Upper lobe of right lung (tissue), 1 donor: ENCODE measurements at places on chromosomes 1 and 21. TPM values are rescaled to one million over a fixed set of nuclear protein-coding genes. Genes with fewer than 3 reads are reported as not detected.
A peak's percentile ranks its signal among the peaks of the same experiment; 100 is the strongest.

Gene HFM1
- 0.64 TPM for total RNA-seq

Gene IQGAP3
- 1.3 TPM for total RNA-seq

Gene CLEC20A
- total RNA-seq, result not detected

Gene VSIG8
- total RNA-seq, result not detected

Gene RNF115
- total RNA-seq, result 15.8 TPM

Gene PGLYRP4
- not detected for total RNA-seq

Gene TBX19
- total RNA-seq, result 3.5 TPM

Gene LEPROT
- total RNA-seq, result 107 TPM

Gene GBP2
- total RNA-seq, result 40.8 TPM

GRCh38 chr1:232904566-232904965, 45.8 kb upstream of the NTPCR start:
- H3K27me3 ChIP-seq, result no peaks in the 10 kb centered on the region
- H3K27ac ChIP-seq, result no peak overlapping the region
- H3K4me3 ChIP-seq, result no peak overlapping the region
- DNase-seq, result no peak

DNA sequence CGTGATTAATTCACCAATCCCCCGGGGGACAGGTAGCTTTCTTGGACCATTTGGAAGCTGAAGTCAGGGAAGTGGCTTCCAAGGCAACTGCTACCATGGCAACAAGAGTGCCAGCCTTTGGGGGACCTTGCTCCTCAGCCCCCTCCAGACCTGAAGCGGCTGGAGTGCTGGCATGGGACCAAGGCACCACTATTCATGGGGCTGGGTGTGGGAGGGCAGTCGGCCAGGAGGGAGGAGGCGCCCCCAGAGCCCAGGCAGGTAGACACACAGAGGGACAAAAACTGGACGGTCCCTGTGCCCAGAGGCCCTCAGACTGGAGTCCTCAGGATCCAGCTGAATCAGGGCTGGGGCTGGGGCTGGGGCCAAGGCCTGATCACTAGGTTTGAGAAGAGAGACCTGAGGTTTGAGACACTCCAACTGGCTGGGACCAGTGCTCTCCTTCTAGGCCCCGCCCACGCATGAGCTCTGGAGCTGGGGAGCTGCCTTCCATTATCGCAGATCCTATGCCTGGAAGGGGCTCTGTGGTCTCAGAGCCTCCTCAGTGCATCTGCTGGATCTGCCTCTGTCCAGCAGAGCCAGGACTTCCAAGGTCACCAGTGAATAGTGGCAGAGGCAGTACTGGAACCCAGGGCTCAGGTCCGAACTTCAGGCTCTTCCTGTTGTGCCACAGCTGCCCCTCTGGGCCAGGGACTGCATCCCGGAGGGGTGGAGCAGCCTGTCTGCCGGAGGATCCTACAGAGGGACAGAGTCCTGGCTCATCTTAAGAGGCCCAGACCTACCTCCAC, 3.3 kb upstream of the KNCN start:
- DNase-seq, result peak; percentile 56
- H3K27ac ChIP-seq, result no peak overlapping the region
- H3K36me3 ChIP-seq, result peaks cover 19% of the 10 kb centered on the region
- no peaks in the 10 kb centered on the region for H3K4me1 ChIP-seq

GRCh38 chr21:45098867-45099266, 24.5 kb downstream of the ADARB1 start:
- no peak overlapping the region for H3K27ac ChIP-seq
- no peaks in the 10 kb centered on the region for H3K36me3 ChIP-seq
- H3K4me1 ChIP-seq, result peaks cover 56% of the 10 kb centered on the region
- no peaks in the 10 kb centered on the region for H3K27me3 ChIP-seq

GRCh38 chr21:32776743-32777142, 5.2 kb upstream of the PAXBP1 start:
- no peaks in the 10 kb centered on the region for H3K36me3 ChIP-seq
- H3K27me3 ChIP-seq, result no peaks in the 10 kb centered on the region
- H3K27ac ChIP-seq, result no peak overlapping the region
- H3K4me3 ChIP-seq, result no peak overlapping the region
- peaks cover 4% of the 10 kb centered on the region for H3K4me1 ChIP-seq
- no peak for DNase-seq

DNA sequence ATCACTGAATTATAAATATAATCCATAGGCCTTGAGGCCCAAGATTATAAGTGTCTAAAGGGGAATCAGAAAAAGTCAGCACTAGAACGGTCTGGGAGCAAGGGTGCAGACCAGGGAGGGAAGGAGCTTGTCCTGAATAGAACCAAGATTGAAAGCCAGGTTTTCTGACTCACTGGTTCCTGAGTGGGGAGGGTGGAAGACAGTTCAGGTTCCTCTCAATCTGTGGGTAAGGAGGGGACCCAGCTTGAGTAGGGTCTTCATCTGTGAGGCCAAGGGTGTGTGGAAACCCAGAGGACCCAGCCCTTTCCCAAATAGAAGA, 842 bp downstream of the LENEP start:
- no peak for DNase-seq
- no peak overlapping the region for H3K27ac ChIP-seq
- peaks cover 7% of the 10 kb centered on the region for H3K4me1 ChIP-seq
- H3K4me3 ChIP-seq, result no peak overlapping the region

DNA sequence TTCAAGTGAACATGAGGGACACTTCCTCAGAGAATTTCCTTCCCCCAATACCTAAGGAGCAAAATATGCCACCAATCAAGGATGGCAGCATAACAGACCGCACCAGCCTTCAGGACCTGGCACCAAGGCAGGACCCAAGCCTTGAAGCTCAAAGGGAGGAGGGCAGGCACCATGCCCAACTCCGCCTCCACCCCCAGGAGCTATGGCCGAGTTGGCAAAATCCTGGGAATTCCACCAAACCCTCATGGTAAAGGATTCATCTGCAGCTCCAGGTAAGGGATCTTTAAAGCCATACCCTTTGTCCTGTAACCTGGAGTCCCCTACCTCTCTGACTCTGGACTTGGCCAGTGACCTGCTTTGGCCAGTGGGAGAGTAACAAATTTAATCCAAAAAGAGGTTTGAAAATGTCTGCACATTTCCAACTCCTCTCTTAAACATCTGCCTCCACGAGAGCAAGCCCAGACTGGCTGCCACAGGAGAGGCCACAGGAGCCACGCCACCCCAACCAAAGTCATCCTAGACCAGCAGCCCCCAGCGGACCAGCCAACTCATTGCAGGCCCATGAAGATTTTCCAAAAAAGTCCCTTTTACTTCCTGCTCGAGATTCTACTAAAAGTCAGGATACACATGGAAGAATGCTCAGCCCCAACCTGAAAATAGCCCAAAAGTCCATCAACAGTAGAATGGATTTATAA, 41.9 kb downstream of the NPHP4 start:
- H3K4me1 ChIP-seq, result no peaks in the 10 kb centered on the region
- H3K36me3 ChIP-seq, result peaks cover 35% of the 10 kb centered on the region
- no peak overlapping the region for H3K4me3 ChIP-seq
- DNase-seq, result peak; percentile 18

DNA sequence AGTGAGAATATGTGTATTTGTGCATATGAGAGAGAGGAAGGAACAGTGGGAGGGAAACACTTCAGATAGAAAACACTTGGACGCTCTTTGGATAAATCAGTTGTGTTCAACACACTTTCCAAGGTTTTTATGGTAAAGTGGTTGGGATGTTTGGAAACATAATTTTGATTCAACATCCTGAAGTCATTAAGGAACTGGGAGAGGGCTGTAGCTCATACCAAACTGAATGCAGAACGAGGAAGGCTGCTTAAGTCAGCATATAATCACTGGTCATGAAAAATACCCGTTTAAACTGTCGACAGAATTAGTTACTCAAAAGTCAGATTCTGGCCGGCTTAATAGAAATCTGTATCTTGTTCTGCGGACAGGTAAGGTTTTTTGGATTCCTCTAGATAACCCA, 14.9 kb downstream of the LIX1L start:
- H3K27me3 ChIP-seq, result no peaks in the 10 kb centered on the region
- DNase-seq, result no peak
- no peak overlapping the region for H3K4me3 ChIP-seq
- peaks cover 48% of the 10 kb centered on the region for H3K36me3 ChIP-seq
- no peak overlapping the region for H3K27ac ChIP-seq

DNA sequence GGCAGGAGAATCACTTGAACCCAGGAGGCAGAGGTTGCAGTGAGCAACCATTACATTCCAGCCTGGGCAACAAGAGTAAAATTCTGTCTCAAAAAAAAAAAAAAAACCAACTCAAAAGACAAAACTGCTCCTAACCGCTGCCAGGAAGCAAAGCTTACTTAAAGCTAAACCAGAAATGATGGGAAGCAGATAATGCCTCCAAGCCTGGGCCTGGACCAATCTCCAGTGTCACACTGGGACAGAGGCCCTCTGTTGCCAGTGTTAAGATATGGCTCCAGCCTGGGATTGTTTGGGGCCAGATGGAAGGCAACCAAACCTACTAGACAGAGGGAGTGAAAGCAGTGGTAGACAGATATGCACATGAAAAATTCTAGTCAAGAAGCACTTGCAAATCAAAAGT, 36.9 kb downstream of the NSL1 start:
- H3K27ac ChIP-seq, result no peak overlapping the region
- H3K4me3 ChIP-seq, result no peak overlapping the region
- H3K4me1 ChIP-seq, result peaks cover 27% of the 10 kb centered on the region
- no peaks in the 10 kb centered on the region for H3K36me3 ChIP-seq
- no peak for DNase-seq

DNA sequence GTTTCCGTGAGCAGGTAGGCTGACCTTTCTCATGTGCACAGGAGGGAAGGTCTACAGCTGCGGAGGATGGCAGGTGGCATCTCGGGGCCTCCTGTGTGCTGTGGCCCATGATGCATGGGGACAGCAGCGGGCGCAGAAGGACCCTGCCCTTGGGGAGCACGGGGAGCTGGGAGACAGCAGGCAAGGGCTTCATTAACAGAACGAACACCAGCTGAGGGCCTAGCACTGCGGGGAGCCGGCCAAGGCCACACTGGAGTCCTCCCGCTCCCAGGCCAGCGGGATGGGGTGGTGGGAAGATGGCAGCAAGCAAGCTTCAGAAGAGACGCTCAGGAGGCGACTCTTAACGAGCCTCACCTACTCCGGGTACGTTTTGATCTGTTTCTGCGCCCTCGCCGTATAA, 66.6 kb downstream of the SCCPDH start:
- H3K27ac ChIP-seq, result no peak overlapping the region
- no peaks in the 10 kb centered on the region for H3K4me1 ChIP-seq
- no peak for DNase-seq
- H3K36me3 ChIP-seq, result no peaks in the 10 kb centered on the region
